ENCODE measurements at places on chromosomes 1 and 21. TPM values are rescaled to one million over a fixed set of nuclear protein-coding genes. Genes with fewer than 3 reads are reported as not detected.

Gene LDLRAD1
- not detected for total RNA-seq

Gene CFAP74
- not detected for total RNA-seq

Gene HSPA6
- total RNA-seq = 0.30 TPM

Gene GSTM1
- 0.32 TPM for total RNA-seq

Gene HHIPL2
- total RNA-seq = not detected

Gene TRIM58
- total RNA-seq = 0.32 TPM
